ENCODE measurements at places on chromosomes 5 and 9.

- DNase-seq: peak; percentile 34
Observed at GRCh38 chr5:101942321-101942882, 353.7 kb downstream of the SLCO4C1 start.

DNA sequence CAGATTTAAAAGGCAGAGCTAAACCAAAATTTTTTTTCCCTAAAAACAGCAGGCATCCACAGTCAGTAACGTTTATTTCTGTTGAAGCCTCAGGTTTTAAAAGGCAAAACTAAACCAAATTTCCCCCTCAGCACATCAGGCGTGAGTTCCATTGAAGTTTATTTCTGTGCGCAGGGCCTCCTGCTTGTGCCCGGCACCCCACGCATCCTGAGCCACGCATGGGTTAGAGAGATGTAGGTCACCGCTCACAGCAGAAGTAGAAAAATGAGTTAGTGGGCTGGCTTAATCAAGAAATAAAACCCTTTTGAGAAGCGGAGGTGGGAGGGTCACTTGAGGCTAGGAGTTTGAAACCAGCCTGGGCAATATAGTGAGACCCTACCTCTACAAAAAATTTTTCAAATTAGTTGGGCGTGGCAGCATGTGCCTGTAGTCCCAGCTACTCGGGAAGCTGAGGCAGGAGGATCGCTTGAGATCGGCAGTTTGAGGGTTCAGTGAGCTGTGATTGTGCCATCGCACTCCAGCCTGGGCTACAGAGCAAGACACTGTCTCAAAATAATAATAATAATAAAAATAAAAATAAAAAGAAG, 75.6 kb upstream of the SPIN1 start:
- no peak for DNase-seq

DNA sequence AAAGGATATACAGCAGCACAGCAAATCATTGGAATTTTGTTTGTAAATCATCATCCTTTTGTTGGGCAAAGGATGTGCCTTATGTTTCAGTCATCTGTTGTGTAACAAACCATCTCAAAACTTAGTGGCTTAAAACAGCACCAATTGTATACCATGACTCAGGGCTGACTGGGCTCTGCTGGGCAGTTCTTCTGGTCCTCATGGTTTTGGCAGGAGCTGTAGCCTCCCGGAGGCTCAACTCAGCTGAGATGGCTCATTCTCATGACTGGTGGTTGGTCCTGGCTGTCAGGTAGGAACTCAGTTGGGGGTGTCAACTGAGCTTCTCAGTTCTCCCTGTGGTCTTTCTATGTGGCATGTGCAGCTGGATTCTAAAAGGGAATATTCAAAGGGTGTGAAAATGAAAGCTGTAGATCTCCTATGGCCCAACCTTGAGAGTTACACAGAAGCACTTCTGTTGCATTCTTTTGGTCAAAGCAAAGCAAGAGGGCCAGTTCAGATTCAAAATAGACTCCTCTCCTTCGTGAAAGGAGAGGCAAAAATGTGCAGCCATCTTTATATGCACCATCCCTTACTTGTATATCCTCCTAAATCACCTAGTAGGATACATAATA, 39.1 kb upstream of the CPEB4 start:
- no peak for DNase-seq

DNA sequence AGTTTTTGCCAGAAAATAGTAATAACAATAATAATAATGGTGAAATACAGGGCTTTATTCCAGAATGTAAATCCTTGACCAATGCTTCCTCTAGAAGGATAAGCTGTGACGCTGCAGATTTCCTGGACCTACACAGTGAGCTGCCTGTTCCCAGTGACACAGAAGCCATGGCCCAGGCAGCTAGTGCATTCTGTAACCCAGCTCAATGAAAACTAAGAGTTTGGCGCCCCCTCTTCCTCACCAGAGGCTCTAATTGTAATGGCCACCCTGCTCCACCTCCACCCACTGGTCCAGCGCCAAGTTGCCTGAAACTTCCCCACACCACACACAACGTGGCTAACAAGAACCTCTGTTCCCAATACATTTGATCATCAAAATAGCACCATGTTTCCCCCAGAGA, 248.1 kb downstream of the CETN3 start:
- DNase-seq: no peak

DNA sequence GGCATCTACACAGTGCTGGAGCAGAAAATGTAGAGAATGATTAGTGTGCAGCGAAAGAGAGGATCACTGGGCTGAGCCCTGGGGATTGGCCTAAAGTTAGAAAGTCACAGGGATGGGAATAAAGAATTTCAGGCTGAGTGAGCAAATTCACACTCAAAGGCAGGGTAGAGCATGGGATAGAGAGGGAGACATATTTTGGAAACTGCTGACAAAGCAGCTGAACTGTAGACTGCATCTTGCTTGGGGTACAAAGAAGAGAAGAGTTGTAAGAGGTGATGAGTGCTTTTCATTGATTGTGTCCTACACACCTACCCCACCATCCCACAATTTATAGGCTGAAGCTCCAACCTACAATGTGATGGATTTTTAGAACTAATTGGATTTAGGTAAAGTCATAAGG, 677.8 kb downstream of the TAF11L14 start:
- no peak for DNase-seq
